ENCODE measurements at places on chromosomes 1 and 21.

GRCh38 chr1:188425687-188426086 is 1596.9 kb downstream of the PLA2G4A start:
- ATAC-seq = no peak

GRCh38 chr1:10074059-10074851 is 41.5 kb downstream of the UBE4B start:
- ATAC-seq = peak; percentile 86

GRCh38 chr1:48793863-48794262 is 17.2 kb upstream of the BEND5 start:
- peak; percentile 60 for ATAC-seq

GRCh38 chr1:208577381-208577905 is 333.3 kb upstream of the PLXNA2 start:
- ATAC-seq = no peak

DNA sequence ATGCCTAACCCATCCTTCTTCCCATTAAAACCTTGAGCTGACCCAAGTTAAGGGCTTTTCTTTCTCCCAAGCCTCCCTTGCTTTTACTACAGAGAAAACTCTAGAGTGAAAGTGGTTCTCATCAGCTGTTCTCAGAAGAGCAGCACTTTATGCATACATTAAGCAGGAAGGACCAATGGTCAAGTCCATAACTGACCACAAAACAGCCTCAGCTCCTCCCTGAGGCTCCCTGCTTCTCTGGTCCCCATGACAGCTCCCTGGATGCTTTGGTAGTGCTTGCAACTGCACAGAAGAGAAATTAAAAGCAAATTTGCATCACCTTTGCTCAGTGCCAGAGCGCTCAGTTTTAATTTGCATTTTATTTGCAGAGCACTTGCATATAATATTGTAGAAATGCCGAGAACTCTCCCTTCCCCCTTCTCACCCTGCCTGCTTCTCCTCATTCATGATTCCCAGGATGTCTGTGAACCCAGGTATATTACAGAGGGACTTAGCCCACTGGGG is 56.1 kb downstream of the LMX1A start:
- no peak for ATAC-seq

- ATAC-seq = no peak
Observed at GRCh38 chr1:2289607-2290006, 61.5 kb downstream of the SKI start.

- ATAC-seq = no peak
Observed at GRCh38 chr1:69081668-69082067, 486.1 kb upstream of the LRRC7 start.

DNA sequence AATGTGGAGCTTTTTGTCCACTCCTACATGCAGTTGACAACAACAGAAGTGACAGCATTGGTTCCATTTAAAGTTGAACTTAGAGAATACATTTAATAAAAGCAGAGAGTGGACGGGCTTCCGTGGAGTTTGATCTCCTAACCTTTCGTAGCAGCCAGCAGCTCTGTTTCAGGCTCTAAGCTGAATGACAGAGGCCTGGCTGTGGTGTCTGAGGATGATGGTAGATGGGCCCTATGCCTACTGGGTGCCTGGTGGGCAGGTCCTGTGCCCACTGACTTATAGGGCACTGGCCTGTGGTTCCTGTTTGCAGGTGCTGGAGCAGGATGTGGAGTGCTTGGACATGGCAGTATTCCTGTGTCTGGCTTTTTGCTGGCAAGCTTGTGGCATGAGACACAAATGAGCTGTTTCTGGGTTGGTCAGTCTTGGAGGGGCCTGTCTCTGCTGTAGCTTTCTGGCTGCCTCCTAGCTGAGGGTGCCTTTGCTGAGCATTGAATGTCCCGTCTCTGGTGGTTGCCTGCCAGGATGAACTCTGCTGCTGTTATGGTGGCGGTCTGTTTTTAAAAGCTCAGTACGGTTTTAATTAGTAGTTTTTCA is 54.6 kb downstream of the PRDM2 start:
- ATAC-seq = no peak

GRCh38 chr1:78277253-78277652 is 213.5 kb upstream of the PTGFR start:
- ATAC-seq = no peak

- peak; percentile 41 for ATAC-seq
Observed at GRCh38 chr1:22592919-22593790, 29.9 kb downstream of the EPHA8 start.

DNA sequence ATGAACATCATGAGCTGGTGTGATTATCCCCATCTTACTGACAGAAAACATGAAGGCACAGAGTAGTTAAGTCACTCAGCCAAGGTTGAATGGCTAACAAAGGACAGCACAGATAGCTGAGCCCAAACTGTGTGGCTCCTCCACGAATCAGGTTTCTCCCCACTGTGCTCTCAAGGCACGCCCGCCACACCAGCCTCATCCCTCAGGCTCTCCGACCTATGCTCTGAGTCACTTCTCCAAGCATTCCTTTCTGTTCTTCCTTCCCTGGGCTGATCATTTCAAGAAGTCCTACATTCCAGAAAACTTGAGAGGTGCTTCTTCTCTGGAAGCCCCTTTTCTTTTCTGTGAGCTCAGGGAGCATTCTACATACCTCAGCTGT is 25.3 kb upstream of the SDC3 start:
- ATAC-seq = peak; percentile 77

GRCh38 chr1:205767248-205767647 is 8.0 kb downstream of the RAB29 start:
- ATAC-seq = no peak

GRCh38 chr1:159953536-159954515 is at the start of gene SLAMF9:
Gene SLAMF9, minus strand, starts transcription at chr1:159954237. Its CDS starts 100 bp downstream, at chr1:159954137.
- ATAC-seq = peak; percentile 91

DNA sequence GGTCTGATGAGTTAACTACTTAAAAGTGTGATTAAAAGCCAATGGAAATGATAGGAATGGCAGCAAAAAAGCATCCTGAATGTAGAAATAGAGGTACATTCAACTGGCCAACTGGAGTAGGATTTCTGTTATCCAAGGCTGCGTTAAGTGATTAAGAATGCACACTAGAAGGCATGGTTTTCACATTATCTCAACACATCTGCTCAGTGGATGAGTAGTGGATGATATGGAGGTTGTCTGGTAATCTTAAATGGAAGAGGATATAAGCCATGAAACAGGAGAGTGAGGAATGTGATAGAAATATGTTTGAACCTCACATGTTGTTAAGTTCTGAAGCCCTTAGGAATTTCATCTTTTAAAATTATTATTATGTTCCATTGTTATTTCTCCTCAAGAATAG is 839.9 kb downstream of the USP25 start:
- ATAC-seq = no peak

DNA sequence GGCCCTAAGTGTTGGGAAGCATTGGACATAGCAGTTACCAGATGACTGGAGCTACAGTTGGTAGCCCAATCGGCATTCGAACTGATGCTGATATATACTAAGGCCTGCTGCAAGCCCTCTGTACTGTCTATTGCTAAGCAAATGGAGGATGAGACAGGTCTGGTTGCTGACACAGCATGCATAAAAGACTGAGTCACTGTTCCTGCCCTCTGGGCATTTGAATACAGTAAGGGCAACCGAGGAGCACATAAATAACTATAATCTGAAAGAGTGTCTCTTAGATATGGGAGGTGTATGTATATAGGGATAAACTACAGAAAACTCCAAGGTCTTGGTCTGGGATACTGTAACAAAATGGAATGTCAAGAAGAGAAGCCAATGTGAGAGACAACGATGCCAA is 16.8 kb upstream of the MARK1 start:
- peak; percentile 90 for ATAC-seq

GRCh38 chr21:45594721-45595489 is 48.6 kb upstream of the PCBP3 start:
- no peak for ATAC-seq

DNA sequence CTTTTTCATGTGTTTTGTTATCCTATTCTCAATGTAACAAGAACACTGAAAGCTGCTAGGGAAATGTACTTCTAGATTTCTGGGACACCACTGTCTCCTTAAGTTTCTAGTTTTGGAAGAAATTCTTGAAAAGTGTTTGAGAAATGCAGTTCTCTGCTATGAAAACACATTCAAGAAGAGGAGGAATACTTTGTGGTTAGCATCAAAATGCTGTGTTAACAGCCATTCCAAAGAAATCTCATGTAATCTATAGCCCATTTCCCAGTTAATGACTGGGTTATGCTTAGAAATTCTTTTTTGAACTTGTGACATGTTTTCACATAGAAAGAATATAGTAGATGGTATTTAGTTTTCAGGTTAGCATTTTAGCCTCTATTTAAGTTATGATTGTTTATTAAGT is 6.0 kb downstream of the RAVER2 start:
- no peak for ATAC-seq

DNA sequence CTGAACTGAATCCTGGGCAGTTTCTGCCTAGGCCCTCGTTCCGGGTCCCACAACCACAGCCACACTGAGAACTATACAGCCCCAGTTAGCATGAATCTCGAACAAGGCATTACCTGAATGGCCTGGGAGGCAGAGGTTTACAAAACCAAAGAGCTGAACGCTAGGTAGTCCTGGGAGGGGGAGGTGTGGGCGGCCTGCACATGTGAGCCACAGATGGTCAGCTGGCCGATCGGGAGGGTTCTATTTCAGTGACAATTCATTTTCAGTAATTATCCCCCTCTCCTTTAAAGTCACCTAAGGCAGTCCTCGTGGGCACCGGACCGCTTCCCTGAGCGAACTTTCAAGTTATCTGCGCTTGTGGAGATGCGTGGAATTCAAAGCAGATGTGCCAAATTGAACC is 111.9 kb downstream of the GLIS1 start:
- ATAC-seq = no peak

DNA sequence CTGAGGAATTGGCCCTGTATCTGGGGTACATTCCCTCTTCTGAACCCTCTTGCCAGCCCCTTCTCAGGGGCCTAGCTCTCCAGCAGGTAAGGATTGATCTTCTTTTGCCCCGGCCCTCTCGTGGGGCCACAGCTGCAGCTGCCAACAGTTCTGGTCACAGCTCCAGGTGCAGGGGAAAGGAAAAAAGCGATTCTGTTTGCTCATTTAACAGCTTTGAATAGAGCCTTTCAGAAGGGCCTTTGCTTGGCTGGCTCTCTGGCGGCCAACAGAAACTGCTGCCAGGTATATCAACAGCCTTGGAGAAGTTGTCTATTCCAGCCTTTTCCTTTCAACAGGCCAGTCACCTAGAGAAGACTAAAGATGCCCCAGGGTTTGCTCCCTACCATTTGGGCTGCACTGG is 16.1 kb upstream of the FMOD start:
- ATAC-seq = no peak

- ATAC-seq = peak; percentile 44
Observed at GRCh38 chr1:221991221-221991620, 249.3 kb upstream of the DUSP10 start.

DNA sequence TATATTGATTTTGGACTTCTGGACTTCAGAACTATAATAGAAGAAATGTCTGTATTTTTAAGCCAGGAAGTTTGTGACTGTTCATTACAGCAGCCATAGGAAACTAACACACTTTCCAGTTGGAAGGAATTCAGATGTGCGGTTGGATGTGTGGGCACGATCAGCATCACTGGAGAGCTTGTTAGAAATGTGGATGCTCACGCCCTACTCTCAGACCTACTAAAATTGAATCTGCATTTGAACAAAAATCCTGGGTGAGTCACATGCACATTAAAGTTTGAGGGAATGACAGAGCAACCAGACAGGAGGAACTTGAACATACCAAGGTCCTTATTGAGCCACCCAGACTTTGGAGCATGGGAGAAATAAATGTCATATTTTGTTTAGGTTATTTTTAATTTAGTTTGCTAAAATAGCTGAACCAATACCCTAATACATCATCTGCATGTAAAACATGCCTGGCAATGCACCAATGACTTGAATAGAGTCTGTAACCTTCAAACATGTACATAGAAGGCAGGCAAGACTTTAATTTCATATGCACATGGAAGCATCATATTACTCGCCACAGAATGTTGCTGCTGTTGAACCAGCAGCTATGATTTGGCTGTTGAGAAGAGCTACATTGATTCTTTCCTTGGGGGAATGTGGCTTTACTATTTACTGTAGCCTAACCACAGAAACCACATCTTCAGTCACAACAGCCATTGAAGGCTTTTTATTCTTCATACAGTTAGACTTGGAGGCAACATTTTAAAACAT is 346.2 kb downstream of the BARHL2 start:
- no peak for ATAC-seq

DNA sequence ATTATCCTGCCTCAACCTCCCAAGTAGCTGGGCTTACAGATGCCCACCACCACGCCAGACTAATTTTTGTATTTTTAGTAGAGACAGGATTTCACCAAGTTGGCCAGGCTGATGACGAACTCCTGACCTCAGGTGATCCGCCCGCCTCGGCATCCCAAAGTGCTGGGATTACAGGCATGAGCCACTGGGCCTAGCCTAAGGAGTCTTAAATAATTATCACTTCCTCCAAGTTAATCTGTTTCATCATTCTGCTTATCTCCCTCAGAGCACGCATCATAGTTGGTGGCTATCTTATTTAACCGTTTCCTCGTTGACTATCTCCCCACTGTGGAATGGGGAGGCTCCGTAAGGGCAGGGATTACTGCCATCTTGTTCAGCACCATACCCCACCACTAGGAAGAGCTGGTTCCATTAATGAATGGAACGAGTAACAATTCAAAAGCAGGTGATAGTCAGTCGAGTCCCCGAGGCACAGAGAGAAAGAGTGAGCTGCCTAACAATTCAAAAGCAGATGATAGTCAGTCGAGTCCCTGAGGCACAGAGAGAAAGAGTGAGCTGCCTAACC is 52.7 kb downstream of the GLUL start:
- ATAC-seq = no peak

GRCh38 chr1:92754000-92754718 is 30.7 kb downstream of the EVI5 start:
- no peak for ATAC-seq

DNA sequence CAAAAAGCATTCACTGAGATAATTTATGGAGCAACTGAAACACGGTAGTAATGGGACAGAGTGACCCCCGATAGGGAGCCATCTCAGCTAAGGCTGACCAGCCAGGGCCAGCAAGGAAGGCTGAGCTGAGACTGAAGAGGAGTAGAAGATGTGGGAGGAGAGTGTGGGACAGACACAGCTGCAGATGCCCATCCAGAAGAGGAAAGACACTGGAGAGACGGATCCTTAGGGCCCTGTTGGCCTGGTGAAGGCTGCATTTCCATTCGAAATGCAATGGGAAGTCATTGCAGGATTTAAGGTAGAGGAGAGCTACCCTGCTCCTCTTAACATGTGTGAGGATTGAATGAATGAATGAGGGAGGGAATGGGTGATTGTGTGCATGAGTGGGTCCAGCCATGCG is 44.0 kb upstream of the LRP8 start:
- ATAC-seq = no peak
